ENCODE measurements at places on chromosomes 1 and 21.
A peak's percentile ranks its signal among the peaks of the same experiment; 100 is the strongest.

DNA sequence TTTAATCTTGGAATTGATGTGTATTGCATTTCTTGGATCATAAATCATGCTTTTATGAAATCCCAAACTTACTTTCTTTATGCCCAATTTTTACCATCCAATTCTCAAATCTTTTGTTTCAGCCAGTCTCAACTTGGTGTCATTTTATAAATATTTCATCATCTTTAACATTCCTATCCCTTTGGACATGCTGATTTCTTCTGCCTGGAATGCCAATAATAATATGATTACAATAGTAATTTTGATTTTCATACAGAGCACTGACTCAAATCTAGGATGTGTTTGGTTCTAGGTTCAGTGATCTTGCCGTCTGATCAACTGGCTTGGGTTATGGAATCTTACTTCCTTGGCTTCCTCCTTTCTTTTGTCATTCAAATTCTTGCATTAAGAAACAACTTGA, 12.8 kb downstream of the RRP15 start:
- DNase-seq = no peak

- no peak for DNase-seq
These were observed 31.1 kb downstream of the AKT3 start for GRCh38 chr1:243818978-243819377.

- DNase-seq = no peak
These were observed 2.5 kb downstream of the PSMB4 start for GRCh38 chr1:151401860-151402259.

- DNase-seq = no peak
These were observed 79.9 kb downstream of the SIPA1L2 start for GRCh38 chr1:232550007-232550406.

DNA sequence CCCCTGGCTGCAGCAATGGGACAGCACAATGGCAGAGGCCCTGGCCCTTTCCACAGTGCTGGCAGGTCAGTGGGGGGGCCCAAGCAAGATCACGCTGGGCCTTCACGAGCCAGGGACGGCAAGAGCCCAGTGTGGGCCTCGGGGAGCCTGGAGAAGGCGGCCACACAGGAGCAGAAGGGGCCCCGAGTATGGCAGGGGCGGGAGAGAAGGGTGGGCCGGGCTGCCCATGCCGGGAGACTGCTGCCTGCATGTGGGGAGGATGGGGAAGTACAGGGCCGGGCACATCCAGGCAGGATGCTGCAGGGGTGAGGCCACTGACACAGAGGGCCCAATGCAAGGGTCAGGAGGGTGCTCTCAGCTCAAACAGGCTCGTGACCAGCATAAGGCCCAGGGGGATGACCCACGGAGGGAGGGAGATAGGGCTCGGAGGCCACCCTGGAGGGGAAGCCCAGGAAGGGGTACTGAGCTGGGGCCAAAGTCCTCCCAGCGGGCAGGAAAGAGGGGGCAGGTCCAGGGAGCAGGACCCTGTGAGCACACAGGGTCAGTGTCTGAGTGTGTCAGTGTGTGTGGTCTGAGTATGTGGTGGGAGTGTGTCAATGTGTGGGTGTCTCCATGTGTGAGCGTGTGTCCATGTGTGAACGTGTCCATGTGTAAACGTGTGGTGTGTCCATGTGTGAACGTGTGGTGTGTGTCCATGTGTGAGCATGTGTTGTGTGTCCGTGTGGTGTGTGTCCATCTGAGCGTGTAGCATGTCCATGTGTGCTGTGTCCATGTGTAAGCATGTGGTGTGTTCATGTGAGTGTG, 13.1 kb downstream of the SLC19A1 start:
- no peak for DNase-seq

DNA sequence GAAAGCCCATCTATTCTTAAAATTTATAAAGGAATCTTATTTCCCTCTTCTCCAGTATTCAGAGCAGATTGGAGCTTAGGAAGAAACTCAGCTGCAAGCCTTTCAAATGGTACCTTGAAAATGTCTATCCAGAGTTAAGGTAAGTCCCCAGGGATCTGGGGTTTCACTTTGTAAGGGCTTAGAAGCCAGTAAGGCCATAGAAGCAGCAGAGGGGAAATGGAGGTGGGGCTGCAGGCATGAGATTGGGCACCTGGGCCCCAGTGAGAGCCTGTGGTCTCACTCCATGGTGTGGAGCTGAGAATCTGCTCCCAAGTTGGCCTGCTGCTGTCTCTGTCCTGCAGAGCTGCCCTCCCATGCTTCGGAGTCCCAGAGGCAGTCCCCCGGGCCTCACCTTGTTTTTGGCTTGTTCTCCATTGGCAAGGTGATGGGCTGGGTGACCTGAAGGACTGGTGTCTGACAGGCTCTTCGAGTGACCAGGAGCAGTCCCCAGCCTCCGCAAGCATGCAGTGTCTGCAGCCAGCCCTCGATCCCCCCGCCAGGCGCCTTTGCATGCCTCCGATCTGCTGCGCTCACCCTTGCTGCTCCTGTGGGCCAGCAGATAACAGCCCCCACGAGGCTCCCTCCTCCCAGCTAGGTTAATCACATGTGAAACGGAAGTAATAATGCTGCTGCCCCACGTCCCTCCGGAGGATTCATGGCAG, 163.1 kb downstream of the PGBD5 start:
- DNase-seq = no peak

- no peak for DNase-seq
These were observed 39.6 kb downstream of the NUF2 start for GRCh38 chr1:163361123-163361934.

DNA sequence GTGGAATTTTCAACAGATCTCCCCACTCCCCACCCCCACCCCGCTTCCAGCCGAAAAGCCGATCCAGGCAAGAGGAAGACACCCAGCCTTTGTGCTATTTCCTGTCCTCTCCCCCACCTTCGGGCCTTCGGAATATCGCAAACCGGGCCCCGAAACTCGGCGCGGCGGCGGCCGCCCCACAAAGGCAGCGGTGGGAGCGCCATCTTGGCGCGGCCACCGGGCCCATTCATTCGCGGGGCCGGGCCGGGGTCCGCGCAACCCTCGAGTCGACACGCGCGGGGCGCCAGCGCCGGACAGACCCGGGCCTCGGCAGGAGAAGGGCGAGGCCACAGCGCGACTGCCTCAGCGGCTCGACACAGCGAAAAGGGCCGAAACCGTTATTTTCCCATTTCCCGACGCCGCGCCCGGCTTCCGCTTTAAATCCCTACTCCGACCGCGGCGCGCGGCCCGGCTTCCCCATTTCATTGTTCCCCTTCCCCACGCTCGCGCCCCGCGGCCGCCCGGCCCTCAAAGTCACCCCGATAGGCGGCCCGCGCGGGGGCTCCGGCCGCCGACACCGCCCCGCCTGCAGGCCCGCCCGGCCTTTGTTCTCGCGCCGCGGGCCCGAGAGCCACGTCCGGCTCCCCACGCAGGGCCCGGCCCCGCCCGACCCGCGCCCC, 911 bp downstream of the GNB1 start:
- peak; percentile 75 for DNase-seq

DNA sequence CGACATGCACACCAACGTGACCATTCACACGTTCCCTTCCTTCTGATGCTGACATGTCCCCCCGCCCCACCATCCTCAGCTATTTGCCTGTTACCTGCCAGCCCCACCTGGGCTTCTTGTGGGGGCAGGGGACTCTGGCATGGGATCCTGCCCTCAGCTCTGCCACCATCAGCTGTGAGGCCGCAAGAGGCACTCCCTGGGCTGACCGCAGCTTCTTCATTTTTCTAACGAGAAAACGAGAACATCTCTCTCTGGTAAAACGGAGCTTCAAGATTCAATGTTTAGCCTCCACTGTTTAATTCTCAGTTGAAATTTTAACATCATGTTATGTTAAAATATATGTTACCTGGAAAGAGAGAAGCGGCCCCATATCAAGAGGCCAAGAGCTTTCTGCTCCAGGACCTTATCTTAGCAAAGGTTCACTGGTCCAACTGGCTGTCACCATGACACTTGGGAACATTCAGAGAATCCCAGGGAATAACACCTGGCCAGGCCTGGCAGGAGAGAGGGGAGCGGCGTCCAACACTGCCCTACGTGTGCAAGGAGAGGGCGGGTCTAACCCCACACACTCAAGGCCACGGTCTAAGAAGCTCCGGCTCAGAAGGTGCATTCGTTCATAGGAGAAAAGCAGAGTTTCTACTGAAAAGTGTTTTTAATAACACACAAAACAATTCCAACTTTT, 51.3 kb downstream of the HLCS start:
- no peak for DNase-seq

GRCh38 chr1:193234530-193234929, 48.1 kb upstream of the B3GALT2 start:
- DNase-seq = no peak

DNA sequence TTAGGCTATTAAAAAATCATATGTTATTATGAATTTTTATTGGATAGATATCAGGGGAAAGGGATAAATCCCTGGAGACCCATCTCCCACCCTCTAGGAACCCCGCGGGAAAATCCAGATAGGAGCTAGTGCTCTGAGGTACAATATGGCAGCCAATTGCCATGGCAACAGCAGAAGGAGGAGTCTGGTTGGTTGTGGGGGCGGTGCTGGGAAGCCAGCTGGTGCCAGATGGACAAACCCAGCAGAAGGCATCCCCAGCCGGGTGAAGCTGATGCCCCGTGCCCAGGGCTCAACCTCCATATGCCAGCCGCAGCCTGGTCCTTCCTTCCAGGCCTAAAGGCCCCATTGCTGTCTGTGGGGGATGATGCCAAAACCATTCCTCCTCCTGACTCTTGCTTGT, 38.3 kb downstream of the RHBG start:
- DNase-seq = no peak

Data from stimulated activated effector memory CD8-positive, alpha-beta T cell treated with anti-CD3 and anti-CD28 coated beads, Interleukin-12 subunit alpha, Interleukin-12 subunit beta, amount 100 ng/mL, for 72 hours (primary cell).